ENCODE measurements at places on chromosomes 2 and 18.
A peak's percentile ranks its signal among the peaks of the same experiment; 100 is the strongest.

DNA sequence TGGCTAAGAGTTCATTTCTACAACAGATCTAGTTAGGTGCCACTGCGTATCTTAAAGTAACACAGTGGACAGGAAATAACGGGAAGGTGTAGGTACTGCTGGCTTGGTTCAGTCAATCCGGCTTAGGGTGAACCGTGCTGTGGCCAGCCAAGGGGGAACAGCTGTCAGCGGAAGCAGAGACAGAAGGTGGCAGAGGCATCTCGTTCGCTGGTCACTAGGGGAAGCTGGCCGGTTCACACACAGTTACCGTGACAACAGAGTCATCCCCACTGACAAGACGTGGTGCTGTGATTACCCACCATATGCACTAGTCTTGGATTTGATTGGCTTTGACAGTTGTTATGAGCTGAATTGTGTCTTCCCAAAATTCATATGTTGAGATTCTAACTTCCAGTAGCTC is 58.8 kb upstream of the HDAC4 start:
- no peak for DNase-seq

DNA sequence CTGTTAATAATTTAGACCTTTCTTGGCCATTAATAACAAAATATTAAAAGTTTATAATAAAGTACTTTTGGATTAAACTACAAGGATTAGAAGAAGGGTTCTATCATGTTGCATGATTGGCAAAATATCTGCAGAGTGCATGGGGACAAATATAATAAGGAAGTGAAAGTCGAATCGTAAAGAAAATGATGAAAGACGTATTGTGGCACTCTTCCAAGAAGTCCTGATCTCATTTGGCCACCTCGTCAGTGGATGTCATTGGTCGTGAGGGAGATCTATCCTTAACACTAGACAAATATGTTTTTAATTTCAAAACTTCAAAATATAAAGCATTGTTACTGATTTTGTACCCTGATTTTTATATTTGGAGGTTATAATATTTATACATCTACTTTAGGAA is 197.7 kb upstream of the STON1 start:
- peak; percentile 8 for DNase-seq

GRCh38 chr2:100270381-100271146 is 51.7 kb downstream of the LONRF2 start:
- DNase-seq = no peak

GRCh38 chr18:57397440-57398132 is 37.6 kb upstream of the ONECUT2 start:
- no peak for DNase-seq

DNA sequence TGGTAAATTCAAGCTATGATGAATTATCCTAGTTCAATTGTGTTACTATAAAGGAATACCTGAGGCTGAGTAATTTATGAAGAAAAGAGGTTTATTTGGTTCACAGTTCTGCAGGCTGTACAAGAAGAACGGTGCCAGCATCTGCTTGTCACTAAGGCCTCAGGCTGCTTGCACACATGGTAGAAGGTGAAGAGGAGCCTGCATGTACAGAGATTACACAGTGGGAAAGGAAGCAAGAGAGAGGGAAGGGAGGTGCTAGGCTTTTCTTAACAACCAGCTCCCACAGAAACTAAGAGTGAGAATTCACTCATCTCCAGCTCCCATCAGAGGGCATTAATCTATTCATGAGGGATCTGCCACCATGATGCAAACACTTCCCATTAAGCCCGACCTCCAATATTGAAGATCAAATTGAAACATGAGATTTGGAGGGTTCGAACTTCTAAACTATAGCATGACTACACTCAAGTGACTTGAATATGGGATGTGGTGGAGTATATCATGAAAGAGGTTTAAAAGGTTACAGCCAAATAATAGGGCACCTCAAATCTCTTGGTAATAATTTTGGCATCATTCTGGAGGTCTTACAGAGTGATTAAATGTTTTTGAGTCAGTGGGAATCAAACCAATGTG is 58.4 kb upstream of the ETAA1 start:
- no peak for DNase-seq

- no peak for DNase-seq
Observed at GRCh38 chr2:128603411-128603924, 284.8 kb upstream of the HS6ST1 start.

DNA sequence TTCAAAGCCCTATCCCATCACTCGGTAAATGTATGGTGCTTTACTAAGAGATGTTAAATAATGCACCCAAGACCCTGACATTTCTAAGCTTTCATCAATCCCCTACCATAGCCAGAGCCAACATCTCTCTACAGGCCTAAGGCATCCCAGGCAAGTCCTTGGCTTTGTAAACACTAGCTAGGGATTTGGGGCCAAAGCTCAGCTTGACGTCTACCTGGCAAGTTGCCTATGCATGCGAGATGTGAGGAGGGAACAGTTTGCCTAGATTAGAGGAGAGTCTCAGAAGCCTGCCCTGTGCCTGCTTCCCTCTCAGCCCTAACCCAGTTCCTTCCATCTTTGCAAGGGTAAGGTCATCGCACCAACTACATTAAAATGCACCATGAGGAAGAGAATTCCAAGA is 221.5 kb upstream of the NCKAP5 start:
- no peak for DNase-seq

Measured in NCI-H1092 (cell line).